Jurkat, Clone E6-1 (cell line): ENCODE measurements at places on chromosomes 11 and 22.

- DNase-seq = no peak
These were observed 5.4 kb upstream of the SYN3 start for GRCh38 chr22:33063611-33064010.

- DNase-seq = no peak
These were observed 43.6 kb upstream of the POU2AF1 start for GRCh38 chr11:111422494-111423249.

- DNase-seq = peak; percentile 90
These were observed at the start of gene ARFGAP2 for GRCh38 chr11:47176328-47177228. Gene ARFGAP2, minus strand, starts transcription at chr11:47176879. Its CDS starts 26 bp downstream, at chr11:47176853.

DNA sequence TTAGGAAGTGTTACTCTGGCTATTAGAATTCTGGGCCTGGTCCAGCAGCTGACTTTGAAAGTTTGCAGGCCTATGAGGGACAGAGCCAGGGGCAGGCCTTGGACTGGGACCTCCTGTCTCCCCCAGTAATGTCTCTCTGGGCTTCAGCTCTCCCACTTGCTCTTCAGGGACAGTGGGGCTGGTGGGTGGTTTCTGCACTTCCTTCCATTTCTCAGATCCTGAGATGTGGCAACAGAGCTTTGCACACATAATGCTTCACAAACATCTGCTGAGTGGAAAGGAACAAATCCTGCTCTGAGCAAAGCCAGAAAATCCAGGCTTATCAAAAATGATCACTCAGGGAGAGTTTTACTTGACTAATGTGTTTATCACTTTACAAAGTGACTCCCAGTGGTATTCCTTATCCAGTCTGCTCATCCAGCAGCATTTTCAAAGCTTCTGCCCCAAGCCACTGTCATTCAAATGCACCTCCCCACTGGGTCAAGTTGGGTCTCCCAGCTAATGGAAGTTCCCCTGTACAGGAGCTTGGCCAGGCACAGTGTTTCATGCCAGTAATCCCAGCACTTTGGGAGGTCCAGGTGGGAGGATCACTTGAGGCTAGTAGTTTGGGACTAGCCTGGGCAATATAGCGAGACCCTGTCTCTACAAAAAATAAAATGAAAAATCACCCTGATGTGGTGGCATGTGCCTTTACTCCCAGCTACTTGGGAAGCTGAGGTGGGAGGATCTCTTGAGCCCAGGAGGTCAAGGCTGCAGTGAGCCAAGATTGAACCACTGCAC is 13.5 kb upstream of the OSBP2 start:
- DNase-seq = peak; percentile 15

- no peak for DNase-seq
These were observed 67.5 kb downstream of the PRR5L start for GRCh38 chr11:36363361-36364268.

DNA sequence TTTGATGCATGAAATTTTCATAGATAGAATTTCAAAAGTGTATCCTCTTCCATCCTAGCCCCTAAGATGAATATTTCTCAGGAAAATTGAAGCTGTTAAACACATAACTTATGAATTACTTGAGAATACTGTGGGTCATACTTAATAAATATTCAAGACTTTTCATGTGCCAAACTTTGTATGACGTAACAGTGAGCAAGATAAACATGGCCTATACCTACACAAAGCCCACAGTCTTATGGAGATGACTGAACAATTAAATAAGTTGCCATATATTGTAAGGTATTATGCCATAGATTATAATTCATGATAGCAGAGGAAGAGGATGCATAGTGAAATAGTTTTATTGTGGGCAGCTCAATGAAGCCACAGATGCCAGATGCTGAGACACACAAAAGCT is 620.7 kb upstream of the ANO5 start:
- no peak for DNase-seq

DNA sequence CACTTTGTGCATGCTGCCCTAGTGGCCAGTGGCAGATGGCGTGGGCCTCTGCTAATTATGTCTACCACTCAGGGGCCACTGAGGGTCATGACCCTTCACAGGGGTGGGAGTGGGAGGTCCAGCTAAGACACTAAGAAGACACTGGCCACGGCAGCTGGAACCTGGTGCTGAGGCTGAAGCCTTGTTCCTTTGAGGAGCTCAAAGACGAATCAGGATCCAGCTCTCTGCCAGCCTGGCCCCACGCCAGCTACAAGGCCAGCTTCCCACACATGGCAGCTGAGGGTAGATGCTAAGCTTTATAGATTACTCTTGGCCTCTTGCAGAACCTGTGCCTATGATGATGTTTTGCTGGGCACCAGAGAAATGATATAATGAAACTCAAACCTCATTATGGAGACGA is 226.3 kb downstream of the DSCAML1 start:
- no peak for DNase-seq

DNA sequence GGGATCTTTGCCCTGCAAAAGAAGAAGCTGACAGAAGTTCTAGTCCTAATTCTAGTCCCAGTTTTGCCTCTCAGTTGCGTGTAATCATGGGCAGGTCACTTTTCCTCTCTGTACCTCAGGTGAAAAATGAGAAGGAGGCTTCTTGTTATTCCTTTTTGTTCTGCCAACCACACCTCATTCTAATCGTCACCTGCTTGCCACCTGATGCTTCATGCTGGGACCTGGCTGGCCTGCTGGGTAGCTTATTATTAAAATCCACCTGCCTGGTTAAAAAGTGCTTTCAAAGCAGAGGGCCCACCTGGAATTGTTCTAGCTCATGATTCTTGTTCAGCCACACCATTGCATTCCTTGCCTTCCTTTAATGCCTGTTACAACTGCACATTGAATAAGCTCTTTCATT is 8.4 kb upstream of the ALG8 start:
- no peak for DNase-seq

GRCh38 chr11:4059424-4059823 is 35.2 kb upstream of the RRM1 start:
- DNase-seq = no peak

DNA sequence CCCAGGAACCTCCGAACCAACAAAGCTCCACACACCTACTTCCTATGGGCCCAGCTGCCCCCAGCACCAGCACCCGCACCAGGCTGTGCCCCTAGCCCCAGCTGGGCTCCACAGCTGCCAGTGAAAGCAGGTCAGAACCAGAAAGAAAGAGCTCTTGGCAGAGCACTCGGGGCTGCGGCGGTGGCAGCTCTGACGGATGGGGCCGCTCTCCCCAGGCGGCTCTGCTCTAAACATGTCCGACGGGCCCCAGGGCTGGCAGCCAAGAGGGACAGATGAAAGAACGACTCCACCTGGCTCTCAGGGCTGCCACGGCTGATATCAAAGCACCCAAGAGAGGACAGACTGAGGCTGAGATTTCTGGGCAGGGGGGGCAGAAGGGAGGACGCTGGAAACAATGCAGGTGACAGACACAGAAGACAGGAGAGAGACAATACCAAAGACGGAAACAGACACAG is 25.7 kb downstream of the LRFN4 start:
- DNase-seq = no peak

GRCh38 chr11:74673693-74674360 is 57.4 kb downstream of the CHRDL2 start:
- DNase-seq = no peak

DNA sequence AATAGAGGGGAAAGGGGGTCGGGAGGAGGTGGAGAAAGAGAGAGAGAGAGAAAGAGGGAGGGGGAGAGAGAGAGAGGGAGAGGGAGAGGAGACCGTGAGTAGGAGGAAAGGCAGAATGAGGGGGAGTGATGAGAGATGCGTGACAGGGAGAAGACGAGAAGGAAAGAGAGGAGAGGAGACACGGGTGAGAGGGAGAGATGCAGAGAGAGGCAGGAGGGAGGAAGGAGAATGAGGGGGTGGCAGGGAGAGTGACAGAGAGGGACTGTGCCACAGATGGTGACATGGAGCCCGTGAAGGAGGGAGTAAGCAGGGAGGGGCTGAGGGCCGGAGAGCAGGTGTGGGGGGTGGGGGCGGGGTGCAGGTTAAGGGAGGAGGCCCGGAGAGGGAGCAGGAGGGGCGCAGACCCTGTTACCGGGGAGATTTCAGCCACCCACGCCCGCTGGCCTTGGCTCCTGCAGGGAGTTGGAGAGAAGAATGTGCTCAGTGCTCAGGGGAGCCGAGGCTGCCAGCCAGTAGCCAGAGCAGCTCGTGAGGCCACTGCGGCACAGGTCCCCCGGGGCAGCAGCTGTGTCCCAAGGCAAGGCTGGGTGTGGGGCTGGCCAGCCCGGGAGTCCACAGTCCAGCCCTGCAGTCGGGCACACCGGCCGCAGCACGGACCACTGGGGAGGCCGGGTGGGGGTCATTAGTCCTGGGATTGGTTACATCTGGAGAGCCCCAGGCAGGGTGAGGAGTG is at the start of gene SSTR3:
TSS of gene SSTR3 (minus strand) at position 304 of the 733 bp plus-strand sequence. CDS start 4,674 bp downstream, outside the sequence.
- DNase-seq = no peak

GRCh38 chr11:76156971-76157427 is 49.3 kb downstream of the WNT11 start:
- no peak for DNase-seq

DNA sequence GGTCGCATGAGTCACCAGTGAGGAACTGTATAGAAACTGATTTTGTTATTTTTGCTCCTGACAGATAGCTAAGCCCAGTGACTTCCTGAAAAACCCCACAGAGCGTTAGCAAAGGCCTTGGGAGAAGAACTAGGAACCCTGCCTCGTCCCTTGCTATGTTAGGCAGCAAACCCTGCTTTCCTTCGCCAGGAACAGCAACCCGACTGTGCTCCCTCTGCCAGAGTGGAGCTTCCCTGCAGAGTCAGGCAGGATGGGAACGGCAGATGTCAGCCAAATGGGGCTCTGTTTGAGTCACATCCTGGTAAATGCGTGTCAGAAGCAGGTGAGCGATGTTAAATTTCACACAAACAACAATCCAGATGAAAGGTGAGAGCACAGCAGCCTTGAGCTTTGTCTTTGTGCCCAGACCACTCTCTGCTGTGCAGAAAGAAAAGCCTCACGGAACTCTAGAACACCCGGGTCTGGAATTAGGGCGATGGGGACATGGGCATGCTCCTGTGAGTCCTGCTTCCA is 186.6 kb downstream of the ADAMTS15 start:
- DNase-seq = no peak
